ENCODE measurements at places on chromosomes 5 and 9.

GRCh38 chr5:136058972-136059354 lies 30.2 kb downstream of the TGFBI start:
- DNase-seq = no peak

DNA sequence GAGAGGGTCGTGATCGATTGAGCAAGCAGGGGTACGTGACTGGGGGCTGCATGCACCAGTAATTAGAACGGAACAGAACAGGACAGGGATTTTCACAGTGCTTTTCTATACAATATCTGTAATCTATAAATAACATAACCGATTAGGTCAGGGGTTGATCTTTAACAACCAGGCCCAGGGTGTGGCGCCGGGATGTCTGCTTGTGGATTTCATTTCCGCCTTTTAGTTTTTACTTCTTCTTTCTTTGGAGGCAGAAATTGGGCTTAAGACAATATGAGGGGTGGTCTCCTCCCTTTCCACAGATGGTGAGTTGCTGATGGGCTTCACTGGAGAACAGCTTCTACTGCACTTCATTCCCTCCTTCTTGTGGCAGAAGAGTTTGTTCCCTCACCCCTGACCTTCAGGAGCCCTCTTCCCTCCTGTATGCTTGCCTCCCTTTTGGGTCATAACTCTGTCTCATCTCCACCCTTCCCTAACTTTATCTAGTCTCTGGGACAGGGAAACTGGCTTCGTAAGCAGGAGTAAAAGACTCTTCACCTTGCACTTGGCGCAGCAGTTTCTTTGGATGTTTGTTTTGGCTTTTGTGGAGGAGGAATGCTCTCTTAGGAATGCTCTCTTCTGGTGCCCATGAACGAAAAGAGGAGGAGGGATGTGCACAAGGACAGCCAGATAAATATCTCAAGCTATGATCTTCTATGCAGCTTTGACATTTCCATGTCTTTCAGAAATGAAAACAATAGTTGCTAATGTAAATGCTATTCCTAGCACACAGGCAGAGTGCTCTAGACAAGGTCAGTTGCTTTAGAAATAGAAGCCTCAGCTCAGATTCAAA lies 139.8 kb upstream of the RPS23 start:
- no peak for DNase-seq

GRCh38 chr5:139886213-139886612 lies 90.6 kb downstream of the PSD2 start:
- no peak for DNase-seq

DNA sequence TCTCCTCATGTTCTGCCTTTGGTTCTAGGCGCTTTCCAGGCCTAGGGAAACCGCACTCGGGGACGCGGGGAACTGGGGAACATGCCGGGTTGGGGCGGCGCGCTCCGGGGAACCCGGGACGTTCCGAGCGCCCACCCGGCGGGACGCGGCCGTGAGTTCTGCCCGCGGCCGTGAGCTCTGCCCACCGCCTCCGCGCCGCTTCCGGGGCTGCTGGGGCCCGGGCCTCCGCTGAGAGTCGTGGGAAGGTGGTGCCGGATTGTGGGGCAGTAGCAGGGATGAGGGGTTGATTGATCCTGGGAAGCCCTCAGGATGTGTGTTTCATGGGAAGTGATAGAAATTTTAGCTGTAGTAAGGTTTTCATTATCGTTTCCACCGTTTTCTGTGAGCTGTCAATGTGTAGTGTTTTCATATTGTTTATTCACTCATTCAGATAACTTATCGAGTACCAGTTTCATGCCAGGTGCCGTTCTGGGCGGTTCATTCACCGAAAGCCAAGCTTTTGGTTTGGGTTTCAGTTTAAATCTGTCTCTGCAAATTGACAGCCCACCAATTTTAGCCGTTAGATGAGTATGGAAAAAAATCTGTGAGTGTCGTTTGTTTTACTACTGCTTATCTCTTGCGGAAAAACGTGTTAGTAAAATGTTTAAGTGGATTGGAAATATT lies 657 bp downstream of the MTRR start:
- DNase-seq = no peak

- no peak for DNase-seq
Measured at GRCh38 chr9:21506626-21507482, 24.7 kb upstream of the IFNE start.

DNA sequence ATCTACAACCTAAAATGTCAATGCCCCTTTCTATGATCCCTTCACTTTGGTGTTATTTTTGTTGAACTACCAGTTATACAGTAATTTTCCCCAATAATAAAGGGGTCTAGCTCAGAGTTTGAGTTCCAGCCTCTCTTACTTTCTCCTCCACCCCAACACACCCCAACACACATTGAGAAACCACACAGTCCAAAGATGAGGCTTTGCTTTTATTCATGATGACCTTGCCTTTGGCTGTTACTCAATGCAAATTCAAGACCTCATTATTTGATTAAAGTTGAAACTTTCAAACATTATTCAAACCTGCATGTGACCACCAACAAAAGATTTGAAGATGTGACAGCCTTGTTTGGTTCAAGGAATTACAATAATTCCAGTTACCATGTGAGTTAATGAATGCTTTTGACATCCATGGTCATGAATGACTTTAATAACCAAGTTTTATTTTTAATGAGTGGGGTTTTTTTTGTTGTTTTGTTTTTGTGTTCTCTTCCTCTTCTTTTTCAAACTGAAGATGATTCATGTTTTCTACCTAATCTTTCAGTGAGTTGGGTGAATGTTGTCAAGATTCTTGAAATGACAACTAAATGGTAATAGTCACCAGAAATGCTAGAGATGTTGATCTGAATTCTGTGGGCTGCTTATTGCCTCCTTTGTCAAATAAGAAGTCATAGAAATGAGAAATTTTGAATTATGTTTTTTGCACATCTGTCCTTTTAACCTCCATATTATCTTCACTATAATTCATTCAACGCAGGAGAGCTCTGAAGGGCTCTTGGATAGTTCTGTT lies 106.0 kb downstream of the HACD4 start:
- no peak for DNase-seq

DNA sequence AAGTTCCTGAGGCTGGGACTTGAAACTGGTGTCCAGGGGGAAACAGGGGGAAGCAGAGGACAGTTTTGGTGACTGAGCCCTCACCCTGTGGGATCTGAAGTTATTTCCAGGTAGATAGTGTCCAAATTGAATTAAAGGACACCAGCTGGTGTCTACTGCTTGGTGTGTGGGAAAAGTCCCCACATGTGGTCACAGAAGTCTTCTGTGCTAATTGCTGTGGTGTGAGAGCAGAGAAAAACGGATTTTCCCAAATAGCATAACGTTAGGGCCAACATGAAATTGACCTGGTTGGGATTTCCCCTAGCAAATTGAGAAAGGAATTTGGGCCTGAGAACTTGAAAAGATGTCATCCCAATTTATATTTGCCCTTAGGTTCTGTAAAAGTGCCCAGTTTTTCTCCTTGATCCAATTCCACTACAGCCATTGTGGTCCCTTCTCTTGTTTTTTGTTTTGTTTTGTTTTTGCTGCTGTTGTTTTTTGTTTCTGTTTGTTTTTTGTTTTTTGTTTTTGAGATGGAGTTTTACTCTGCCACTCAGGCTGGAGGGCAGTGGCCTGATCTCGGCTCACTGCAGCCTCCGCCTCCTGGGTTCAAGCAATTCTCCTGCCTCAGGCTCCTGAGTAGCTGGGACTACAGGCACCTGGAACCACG lies 5.6 kb upstream of the STARD4 start:
- no peak for DNase-seq

- peak; percentile 7 for DNase-seq
Measured at GRCh38 chr5:42970636-42971559, 69.2 kb downstream of the ANXA2R start.

- DNase-seq = peak; percentile 83
Measured at GRCh38 chr5:43020399-43020746, 19.7 kb downstream of the ANXA2R start.

DNA sequence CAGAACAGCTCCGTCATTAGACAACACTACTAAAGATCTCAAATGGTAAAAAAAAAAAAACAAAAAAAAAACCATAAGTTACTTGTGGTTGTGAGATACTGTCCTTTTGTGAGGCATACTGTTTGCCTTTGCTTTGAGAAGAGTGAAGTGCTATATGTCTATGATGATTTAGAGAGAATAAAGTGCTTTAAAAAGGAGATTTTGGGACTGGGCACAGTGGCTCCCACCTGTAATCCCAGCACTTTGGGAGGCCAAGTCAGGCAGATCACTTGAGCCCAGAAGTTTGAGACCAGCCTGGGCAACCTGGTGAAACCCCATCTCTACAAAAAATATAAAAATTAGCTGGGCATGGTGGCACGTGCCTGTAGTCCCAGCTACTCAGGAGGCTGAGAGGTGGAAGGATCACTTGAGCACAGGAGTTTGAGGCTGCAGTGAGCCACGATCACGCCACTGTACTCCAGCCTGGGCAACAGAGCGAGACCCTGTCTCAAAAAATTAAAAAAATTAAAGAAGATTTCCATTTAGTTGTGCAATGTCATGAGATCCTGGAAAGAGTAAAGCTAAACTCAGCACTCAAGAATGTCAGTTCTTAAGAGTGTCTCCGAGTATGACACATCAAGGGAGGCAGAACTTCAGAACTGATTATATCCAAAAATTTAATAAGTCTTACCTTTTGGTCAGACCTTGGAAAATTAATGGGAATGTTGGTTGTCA lies 87.3 kb downstream of the PRDM6 start:
- no peak for DNase-seq

DNA sequence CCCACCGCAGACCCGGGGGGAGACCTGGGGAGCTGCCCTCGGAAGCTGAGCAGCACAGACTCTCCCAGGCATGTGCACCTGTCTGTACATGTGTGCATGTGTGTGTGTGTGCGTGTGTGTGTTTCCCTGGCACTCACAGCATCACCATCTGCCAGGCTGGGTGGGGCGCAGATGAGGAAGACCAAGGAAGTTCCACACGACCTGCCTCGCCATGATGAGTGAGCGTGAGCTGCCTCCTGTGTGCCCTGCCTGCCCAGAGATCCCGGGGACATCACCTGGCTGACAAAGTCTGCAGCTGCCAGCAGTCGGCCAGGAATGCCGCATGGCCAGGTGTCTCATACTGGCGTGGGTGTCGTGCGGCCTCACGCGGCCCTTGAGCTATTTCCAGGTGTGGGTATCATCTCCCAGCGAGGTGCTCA lies 4.0 kb upstream of the GPSM1 start:
- peak; percentile 83 for DNase-seq

DNA sequence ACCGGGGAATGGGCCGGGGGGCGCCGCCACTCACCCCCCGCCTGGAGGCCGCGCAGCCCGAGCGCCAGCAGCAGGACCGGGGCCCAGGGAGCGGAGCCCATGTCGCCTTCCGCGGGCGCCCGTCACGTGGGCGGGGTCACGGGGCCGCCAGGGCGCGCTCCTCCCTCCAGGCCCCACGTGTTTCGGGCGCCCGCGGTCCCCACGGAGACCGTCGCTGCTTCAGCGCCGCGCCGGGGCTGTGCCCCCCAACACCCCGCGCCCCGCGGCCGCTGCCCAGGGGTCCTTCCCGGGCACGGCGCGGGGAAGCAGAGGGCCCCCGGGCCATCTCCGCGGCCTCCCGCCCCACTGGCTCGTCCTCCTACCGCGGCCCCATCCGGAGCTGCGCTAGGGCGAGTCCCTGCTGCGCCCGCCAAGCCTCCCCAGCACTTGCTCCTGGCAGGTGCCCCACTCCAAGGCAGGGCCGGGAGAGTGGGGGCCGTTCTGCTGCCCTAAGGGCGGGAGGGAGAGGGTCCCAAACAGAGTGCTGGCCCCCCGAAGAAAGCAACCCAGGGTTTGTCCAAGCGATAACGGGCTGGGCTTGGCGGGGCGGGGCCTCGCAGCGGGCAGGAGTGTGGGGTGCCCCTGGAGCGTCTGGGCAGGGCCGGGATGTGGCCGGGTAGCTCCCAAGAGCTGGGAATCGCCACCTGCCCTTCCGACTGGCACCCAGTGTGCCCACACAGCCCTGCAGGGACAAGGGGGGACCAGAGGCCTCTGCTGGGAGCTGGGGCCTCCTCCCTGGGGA lies at the start of gene DPP7:
DPP7 (minus strand) TSS at position 121 of the 781 bp plus-strand sequence; CDS start at position 101, 20 bp downstream.
- peak; percentile 19 for DNase-seq

GRCh38 chr5:74889523-74890105 lies 23.4 kb upstream of the FAM169A start:
- DNase-seq = no peak

GRCh38 chr5:15943487-15943886 lies 236.1 kb downstream of the MARCHF11 start:
- no peak for DNase-seq

- no peak for DNase-seq
Measured at GRCh38 chr5:6498968-6499367, 50.3 kb downstream of the UBE2QL1 start.

DNA sequence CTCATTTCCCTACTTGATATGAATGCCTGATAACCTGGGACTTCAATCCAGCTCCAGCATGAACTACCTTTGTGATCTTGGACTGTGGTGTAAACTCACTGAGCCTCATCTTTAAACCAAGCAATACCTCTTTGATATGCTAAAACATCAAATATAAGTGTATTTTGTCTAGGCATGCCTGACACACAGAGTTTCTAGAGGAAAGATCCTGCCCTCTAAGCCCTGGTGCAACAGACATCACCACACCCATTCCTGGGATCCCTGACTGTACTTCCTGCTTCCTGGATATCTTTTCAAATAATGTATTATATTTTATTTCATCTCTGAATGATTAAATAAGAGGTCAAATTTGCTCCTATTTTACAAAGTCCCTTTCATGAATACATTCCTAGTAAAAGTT lies 55.8 kb downstream of the ANXA2R start:
- DNase-seq = no peak

- DNase-seq = peak; percentile 41
Measured at GRCh38 chr9:110472111-110472510, 107.4 kb downstream of the SVEP1 start.

DNA sequence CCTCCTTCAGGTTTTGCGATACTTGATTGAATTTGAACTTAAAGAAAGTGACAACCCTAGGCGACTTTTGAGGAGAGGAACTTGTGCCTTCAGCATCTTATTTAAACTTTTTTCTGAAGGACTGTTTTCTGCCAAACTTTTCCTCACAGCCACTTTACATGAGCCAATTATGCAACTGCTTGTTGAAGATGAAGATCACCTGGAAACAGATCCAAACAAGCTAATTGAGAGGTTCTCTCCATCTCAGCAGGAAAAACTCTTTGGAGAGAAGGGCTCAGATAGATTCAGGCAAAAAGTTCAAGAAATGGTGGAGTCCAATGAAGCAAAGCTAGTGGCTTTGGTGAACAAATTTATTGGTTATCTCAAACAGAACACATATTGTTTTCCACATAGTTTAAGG lies 40.6 kb downstream of the GAPVD1 start:
- no peak for DNase-seq

GRCh38 chr5:9785751-9786150 lies 155.6 kb upstream of the TAS2R1 start:
- no peak for DNase-seq

DNA sequence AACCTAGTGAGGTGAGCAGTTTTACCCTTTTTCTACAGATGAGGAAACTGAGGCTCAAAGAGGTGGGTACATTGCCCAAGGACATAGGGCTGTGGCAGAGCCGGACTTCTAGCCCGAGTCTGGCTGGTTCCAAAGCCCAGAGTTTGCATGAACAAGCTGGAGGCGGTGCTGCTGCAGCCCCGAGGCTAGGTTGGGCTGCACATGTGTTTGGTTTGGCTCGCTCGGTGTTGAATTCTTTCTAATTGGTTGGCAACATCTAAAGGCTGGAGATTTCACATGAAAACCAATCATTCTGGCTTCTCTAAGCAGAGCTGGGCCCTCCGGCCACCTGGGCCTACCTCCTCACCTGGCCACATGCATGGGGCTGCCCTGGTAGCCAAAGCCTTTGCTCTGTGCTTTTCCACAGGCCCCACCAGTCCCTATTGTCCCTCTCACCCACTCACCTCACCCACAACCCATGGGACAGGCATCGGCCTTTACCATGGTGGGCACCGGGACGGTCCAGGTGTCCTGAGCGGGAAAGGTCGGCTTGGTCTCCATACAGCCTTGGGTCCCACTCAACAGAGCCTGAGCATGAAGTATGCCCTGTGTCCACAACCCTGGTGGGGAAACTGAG lies 262.3 kb downstream of the NSG2 start:
- no peak for DNase-seq

Measured in NCI-H524 (cell line).